ENCODE measurements at places on chromosomes 1 and 21.
A peak's percentile ranks its signal among the peaks of the same experiment; 100 is the strongest.

GRCh38 chr1:61204528-61204927, 122.2 kb downstream of the NFIA start:
- H3K27me3 ChIP-seq, result no peaks in the 10 kb centered on the region
- DNase-seq, result no peak
- peak overlapping the region; percentile 9 for H3K27ac ChIP-seq
- no peaks in the 10 kb centered on the region for H3K4me1 ChIP-seq

DNA sequence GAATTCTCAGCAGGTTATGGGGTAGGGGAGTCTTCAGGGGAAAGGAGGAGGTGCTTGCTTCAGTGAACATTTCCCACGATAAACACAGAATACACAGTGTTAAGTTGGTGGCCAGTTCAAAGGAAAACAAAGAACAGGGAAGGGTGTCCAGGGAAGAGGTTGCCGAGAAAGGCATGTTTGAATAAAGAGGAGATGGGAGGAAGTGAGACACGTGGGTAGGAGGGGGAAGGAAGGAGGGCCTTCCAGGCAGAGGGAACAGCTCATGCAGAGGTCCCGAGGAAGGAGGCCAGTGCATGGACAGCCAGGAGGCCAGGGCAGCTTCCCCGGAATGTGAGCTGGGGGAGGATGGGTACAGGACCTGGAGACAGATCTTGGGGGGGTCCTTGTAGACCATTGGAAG, 130.3 kb upstream of the TMEM51 start:
- no peak for DNase-seq
- no peaks in the 10 kb centered on the region for H3K27me3 ChIP-seq
- no peak overlapping the region for H3K4me3 ChIP-seq
- no peak overlapping the region for H3K27ac ChIP-seq
- no peaks in the 10 kb centered on the region for H3K36me3 ChIP-seq
- H3K4me1 ChIP-seq, result peaks cover 3% of the 10 kb centered on the region

GRCh38 chr21:29394051-29394450, 95.3 kb downstream of the BACH1 start:
- H3K4me1 ChIP-seq, result no peaks in the 10 kb centered on the region
- DNase-seq, result no peak
- H3K27ac ChIP-seq, result no peak overlapping the region
- no peaks in the 10 kb centered on the region for H3K27me3 ChIP-seq
- no peaks in the 10 kb centered on the region for H3K36me3 ChIP-seq

DNA sequence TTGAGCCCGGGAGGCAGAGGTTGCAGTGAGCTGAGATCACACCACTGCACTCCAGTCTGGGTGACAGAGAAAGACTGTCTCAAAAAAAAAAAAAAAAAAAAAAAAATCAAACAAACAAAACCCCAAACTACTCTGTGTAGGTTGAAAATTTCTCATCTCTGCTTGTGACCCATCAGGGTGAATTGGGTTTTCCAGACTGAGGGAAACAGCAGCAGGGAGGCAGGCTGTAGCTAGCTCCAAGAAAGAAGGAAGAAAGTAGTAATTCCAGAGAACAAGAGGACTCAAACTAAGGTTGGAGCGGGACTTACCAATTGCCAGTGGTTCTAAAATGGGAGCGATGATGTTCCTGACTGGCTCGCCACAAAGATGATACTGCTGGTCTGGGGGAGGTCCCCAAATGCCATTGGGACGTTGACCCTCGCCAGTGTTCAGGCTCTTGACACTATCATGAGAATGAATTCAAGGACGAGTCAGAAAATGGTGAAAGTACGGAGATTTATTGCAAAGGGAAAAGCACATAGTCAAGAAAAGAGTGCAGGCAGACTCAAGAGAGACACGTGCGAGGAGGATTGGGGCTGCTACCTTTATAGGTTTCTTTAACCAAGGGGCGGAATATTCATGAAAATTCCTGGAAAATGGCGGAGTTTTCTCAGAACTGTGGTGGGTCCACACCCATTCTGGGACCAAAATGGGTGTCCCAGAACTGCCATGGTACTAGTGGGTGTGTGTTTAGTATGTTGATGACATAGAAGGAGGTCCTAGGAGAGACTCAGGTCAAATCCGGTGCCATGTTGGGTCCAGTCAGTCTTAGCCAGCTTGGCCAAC, 13.4 kb downstream of the AADACL4 start:
- H3K4me1 ChIP-seq, result no peaks in the 10 kb centered on the region
- H3K36me3 ChIP-seq, result no peaks in the 10 kb centered on the region
- no peaks in the 10 kb centered on the region for H3K27me3 ChIP-seq
- no peak overlapping the region for H3K4me3 ChIP-seq
- no peak overlapping the region for H3K27ac ChIP-seq

GRCh38 chr1:56433056-56433577, 146.2 kb downstream of the PLPP3 start:
- no peaks in the 10 kb centered on the region for H3K36me3 ChIP-seq
- no peak overlapping the region for H3K27ac ChIP-seq
- no peaks in the 10 kb centered on the region for H3K4me1 ChIP-seq
- H3K27me3 ChIP-seq, result no peaks in the 10 kb centered on the region

DNA sequence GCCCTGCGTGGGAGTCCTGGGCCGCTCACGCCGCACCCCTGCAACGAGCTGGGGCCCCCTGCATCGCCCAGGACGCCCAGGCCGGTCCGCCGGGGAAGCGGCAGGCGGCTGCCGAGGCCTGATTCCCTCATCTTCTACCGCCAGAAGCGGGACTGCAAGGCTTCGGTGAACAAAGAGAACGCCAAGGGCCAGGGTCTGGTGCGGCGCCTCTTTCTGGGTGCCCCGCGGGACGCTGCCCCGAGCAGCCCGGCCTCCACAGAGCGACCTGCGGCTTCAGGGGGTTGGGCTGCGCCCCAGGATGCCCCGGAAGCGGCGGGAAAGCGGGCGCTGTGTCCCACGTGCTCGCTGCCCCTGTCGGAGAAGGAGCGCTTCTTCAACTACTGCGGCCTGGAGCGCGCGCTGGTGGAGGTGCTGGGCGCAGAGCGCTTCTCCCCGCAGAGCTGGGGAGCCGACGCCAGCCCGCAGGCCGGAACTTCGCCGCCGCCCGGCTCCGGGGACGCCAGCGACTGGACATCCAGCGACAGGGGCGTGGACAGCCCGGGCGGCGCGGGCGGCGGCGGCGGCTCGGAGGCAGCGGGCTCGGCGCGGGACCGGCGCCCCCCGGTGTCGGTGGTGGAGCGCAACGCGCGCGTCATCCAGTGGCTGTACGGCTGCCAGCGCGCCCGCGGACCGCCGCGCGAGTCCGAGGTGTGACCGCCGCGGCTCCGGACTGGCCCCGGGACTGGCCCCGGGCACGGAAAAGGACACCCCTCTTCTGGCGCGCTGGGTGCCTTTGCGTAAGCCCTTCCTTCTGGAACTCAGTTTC, 2.7 kb downstream of the FAM110D start:
- H3K36me3 ChIP-seq, result no peaks in the 10 kb centered on the region
- H3K4me1 ChIP-seq, result no peaks in the 10 kb centered on the region
- DNase-seq, result no peak

- no peaks in the 10 kb centered on the region for H3K36me3 ChIP-seq
- no peak overlapping the region for H3K4me3 ChIP-seq
- no peaks in the 10 kb centered on the region for H3K4me1 ChIP-seq
- H3K27me3 ChIP-seq, result no peaks in the 10 kb centered on the region
- no peak for DNase-seq
- no peak overlapping the region for H3K27ac ChIP-seq
These were observed 65.2 kb upstream of the ARID1A start for GRCh38 chr1:26630634-26631033.

DNA sequence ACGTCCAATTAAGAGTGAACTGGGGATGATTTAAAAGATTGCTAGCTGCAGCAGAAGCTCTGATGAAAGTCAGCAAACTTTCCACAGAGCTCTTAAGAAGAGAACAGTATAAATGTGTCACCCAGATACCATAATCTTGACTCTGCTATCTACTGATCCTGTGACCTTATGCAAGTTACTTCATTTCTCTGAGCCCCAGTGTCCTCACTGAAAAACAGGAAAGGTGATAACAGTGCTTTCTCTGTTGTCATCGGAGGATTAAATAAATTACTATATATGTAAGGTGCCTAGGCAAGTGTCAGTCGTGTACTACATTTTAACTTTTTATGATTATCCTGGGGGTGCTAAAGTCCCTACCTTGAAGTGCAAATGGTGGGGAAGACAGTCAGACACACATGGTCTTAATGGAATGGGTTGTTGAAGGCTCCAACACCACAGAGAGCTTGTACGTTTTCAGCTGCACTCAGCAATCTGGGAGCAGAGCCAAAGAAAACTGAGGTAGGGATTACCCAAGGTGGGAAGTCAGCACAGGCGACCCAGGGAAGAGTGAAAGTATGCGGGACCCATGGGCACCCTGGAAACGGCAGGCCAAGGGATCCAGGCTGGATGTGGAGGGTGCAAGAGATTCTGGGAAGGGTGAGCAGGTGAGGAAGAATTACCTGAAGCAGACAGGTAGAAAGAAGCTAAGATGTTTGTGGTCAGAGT, 82.8 kb downstream of the DTL start:
- H3K36me3 ChIP-seq, result no peaks in the 10 kb centered on the region
- DNase-seq, result no peak
- H3K4me3 ChIP-seq, result no peak overlapping the region
- no peaks in the 10 kb centered on the region for H3K4me1 ChIP-seq
- H3K27ac ChIP-seq, result no peak overlapping the region

Measured in breast epithelium (tissue), 4 donors.